WTC11 (cell line): ENCODE measurements at places on chromosomes 6 and 20.

- no peak for DNase-seq
These were observed 60.0 kb downstream of the CEP162 start for GRCh38 chr6:84167457-84167856.

GRCh38 chr20:46020555-46020954, 8.5 kb upstream of the SLC12A5 start:
- DNase-seq = no peak

DNA sequence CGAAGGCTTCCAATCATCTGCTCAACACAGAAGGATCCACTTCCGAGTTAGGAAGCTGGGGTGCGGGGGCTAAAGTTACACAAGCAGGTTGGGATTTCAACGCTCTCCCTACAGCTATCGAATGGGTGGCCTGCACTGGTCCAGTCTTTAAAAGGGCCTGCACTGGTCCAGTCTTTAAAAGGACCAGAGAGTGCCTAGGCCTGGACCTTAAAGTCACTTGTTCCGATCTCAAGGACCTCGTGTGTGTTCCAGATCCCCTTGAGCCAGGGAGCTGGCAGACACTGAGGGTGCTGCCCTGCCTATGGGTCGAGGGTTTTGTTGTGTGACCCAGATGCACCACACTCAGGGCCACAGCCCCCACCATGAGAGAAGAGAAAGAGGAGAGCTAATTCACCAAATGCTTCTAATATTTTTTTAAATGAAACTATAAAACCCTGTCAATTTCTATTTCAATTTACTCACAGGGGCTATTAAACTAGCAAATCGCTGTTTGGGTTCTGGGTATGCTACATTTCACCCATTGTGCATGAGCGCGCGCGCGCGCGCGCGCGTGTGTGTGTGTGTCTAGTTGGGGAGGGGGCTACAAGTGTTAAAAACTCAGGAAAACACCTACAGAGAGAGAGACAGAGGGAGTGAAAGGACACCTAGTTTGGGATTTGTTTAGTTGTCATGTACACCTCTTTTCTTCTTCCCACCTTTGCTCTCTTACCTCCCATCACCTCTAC, 7.5 kb downstream of the TFAP2B start:
- no peak for DNase-seq

- DNase-seq = no peak
These were observed 49.6 kb downstream of the NINL start for GRCh38 chr20:25535762-25536161.

GRCh38 chr20:32907886-32908285, 49.2 kb downstream of the EFCAB8 start:
- no peak for DNase-seq

DNA sequence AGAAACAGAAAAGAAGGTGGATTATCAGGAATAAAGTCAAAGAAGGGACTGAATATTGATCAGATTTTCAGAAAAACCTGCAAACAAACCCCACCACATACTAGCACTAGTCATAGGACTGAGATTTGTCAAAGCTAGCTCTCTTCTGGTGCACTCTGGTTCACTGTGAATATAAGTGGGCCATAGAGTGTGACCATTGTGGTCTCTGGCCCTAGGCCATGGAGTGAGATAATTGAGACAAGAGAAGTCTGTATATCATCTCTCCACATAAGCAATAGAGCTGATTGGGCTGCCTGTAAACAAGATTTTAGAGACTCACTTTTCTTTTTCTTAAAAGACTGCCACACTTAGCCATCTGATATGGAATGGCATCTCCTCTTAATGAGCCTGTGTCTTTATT, 247.2 kb downstream of the LAMA2 start:
- DNase-seq = no peak

DNA sequence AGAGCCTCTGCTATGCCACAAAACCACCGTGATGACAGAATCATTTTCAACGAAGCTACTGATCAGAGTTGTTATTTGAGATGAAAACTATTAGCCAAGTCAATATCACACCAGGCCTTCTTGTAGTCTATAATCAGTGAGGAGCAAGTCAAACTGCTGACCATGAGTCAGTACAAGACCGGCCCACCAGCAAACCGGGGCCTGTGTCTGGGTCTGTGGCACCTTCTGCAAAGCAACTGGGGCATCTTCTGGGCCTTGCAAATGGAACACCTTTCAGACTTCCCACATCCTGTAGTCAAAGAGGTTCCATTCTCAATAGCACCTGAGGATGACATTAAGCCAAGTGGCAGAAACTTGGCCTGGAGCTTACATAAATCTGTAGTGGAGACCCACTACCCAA, 38.5 kb downstream of the CPXM1 start:
- no peak for DNase-seq

DNA sequence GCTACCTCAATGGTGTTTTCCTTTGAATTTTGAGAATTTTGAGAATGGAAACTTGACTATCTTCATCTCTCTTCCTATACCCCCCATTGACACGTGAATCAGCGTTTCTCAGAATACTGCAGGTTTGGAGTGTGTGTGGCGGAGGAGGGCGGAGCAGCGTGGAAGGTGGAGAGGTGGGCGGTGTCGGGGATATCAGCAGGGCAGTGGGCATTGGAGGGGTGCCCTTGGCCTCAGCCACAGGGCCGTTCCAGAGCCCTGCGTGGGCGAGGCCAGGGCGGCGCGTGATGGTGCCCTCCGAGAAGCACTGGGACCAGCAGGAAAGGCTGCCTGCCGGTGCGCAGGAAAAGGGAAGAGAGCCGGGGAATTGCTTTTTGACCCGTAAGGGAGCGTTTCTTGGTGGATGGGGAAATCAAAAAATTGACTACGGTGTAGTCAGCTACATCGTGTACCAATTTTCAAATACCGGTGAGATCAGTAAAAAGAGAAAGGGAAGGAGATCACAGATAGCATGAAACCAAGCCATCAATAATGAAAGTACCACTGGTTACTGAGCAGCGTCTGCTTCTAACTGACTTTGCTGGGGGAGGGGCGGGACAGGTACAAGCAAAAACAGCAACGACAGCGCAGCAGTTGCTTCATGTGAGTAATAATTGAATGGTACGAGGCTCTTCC, 82.7 kb upstream of the DUSP22 start:
- DNase-seq = no peak

- DNase-seq = no peak
These were observed 49.4 kb upstream of the ARMC2 start for GRCh38 chr6:108798670-108799353.

GRCh38 chr20:1833728-1834726, 61.2 kb upstream of the SIRPA start:
- no peak for DNase-seq

DNA sequence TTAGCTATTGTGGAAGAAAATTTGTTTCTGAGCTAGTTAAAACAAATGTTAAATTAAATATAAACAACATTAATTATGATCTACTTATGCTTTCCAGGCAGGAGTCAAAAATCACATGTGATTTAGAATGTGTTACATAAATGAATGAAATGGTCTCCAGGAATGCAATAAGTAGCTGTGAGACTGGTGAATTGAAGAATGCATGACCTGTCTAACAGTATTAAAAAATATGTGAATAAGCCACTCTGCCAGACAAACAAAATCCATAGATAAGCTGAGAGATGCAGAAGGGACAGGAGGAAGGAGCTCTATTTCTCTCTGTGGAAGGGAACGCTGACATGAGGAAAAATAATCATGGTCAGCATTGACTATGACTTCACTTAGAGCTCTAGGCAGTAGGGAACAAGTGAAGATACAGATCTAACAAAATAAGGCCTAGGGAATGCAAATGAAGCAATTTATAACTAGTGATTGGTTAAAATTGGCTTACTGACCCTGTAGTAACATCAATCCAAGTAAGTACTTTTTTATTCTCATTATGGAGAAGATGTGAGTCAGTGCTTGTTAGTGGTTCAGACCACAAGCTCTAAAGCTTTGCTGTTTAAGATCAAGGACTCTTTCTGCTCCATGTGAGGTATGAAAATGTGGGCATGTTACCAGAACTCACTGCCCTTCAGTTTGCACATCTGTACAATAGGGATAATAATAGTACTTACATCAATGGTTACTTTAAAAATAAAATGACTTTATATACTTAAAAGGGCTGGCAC, 432.6 kb downstream of the MMUT start:
- DNase-seq = no peak

DNA sequence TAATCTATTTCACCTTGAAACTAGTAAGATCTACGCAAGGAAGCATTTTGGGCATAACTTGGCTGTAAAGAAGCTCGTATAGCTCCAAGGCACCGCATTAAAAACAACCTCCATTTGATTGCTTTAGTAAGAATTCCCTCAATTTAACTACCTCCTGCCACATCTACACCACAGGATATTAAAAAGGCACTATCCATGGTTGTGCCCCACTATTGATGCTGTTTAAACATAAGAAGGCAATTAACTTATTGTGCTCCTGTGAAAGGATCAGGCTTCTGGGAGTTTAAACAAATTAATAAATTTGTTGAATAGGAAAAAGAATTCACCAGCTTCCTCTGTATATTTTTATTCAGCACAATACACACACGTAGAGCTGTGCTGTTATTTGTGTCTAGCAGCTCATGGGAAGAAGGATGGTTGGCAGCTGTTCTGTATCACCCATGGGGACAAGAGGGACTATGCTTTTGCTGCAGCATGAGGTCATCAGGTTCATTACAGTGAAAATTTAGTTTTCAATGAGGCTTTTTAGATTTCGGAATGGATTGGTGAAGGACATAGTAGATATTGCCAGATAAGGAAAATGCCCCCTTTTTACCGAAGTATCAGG, 513.3 kb downstream of the HAO1 start:
- no peak for DNase-seq

DNA sequence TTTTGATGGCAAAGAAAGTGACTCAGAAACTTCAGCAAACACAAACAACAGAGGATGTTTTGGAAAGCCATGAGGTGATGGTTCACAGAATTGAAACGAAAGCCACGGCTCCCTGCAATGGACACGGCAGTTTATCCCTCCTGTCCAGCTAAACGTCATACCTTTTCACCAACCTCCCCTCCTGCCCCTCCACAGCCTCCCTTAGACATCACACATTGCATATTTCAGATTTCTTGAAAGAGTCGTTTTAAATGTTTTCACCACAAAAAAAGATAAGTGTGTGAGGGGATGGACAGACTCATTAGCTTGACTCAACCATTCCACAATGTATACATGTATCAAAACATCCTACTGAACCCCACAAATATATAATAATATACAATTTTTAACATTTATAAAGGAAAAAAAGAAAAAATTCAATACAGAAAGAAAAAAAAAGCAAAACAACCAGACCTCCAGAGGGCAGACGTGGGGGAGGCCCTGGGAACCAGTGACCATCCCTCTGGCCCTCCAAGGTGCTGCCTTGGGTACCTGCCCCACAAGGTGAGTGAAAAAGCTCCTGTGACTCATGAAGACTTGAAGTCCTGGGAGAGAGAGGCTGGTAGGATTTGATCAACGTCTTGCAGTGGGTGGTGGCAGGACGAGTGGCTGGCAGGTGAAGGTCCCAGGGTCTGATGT, 117.2 kb upstream of the THBS2 start:
- DNase-seq = no peak

DNA sequence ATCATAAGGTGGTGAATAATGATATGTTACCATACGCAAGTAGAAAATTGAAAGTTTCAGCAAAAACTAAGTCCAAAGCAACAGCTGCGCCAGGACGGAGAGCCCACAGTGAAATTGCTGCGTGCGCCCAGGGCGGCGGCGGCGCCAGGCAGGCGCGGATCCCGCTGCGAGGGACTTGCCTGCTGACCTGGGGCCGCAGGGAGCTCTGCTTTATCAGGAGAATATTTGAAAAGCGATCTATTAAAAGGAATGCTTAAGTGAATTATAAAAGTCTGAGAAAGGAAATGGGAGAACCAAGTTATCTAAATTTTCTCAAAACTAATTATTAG, 85.4 kb downstream of the THBS2 start:
- no peak for DNase-seq

DNA sequence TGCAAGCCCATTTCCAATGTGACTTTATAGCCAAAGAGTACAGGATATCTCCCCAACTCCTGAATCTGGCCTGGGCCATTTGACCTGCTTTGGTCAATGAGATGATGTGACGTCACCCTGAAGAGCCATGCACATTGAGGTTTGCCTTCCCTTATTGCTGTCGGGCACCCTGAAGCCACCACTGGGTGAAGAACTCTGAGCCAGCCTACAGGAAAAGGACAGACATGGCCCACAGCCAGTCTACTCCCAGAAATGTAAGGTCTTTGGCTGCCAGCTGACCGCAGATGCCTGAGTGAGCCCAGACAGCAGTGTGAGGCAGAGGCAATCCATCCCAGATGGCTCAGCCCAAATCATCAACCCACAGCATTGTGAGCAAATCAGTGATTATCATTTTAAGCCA, 3.7 kb upstream of the SYNDIG1 start:
- DNase-seq = no peak

DNA sequence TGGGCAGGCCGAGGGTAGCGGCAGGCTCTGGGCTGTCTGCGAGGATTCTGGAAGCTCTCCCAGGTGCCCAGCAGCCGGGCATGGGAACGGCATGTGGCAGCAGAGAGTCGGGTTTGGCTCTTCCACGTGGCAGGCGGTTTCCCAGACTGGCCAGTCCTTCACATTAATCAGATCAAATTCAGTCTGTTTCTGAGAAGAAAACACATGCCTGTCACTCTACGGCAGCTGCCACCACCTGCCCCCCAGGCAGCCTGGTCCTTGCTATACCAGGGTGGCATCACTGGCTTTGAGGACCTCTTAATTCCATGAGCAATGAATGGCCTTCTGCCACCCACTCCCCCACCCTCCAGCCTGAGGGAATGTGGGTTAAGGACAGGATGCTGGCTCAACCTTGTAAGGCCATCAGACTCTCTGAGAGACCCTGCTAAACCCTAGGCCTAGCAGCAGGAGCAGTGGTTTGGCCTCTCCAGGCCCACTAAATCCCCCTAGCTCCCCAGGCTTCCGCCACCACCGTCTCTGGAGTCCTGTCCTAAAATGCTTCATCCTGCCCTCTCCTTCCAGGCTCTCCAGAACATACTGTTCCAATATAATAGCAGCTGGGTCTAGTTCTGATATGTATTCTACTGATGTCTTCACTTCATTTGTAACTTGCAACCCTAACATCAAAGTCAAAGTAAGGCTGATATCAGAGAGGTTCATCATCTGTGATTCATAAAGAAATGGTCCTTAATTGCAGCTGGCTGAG, 47.8 kb downstream of the PLCG1 start:
- DNase-seq = no peak

- DNase-seq = no peak
These were observed 34.2 kb upstream of the TGM3 start for GRCh38 chr20:2261629-2262028.

DNA sequence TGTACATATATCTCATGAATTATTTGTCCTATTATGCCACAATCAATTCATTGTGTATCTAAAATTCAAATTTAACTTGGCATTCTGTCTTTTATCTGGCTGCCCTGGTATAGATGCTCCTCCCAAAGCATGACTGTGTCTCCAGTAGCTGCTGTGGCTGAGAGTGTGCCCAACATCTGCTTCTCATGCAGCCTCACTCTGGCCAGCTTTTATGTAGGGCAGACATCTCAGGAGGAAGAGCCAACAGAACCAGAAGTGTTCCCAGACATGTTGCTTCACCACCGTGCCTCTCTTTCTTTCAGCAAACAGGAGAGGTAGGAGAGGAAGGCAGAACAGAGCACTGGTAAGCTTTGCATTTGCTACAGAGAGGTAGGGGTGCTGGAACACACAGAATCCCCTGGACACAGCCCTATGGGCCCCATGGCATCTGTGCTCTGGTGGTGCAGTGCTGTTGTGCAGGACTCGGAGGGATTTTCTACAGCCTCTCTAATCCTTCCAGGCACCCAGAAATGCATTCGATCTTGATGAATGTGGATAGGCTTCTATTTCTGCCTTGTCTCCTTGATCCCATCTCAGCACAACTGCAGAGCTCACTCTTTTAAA, 637.1 kb downstream of the UTRN start:
- no peak for DNase-seq
